ENCODE measurements at places on chromosomes 2 and 18.

DNA sequence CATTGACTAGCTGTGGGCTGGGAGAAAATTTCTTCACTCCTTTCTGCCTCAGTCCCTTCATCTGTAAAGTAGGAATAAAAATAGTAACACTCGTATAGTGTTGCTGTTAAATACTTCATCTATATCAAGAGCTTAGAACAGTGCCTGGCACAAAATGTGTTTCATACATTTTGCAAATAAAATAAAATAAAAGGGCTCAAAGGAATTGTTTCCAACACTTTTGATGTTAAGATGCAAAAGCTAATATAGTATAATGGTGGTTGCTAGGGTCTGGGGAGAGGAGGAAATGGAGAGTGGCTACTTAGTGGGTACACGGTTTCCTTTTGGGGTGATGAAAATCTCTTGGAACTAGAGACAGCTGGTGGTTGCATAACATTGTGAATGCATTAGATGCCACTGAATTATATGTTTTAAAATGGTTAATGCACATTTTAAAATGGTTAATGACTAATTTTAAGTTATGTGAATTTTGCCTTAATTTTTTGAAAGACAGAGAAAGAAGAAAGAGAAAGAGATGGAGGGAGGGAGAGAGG lies 542.1 kb upstream of the ID2 start:
- DNase-seq = no peak

- DNase-seq = no peak
Measured at GRCh38 chr2:39127973-39128372, 7.1 kb upstream of the SOS1 start.

- no peak for DNase-seq
Measured at GRCh38 chr18:59265246-59265973, 7.8 kb downstream of the RAX start.

DNA sequence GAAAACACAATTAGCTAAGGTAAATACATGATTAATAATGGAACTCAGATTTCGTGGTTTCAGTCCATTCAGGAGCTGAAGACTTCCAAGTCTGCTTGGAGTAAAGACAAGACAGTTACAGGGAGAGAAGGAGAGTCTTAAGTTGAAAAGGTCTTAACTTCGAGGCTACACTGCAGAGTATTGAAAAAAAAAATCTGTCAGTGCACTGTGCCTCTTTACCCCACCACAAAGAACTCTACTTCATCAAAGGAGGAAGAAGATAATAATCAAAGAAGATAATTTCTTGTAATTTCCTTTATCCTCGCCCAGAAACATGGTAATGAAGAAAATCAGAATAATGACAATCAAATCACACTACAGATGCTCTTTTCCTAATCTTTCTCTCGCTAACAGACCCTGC lies 75.4 kb downstream of the MEMO1 start:
- DNase-seq = no peak

DNA sequence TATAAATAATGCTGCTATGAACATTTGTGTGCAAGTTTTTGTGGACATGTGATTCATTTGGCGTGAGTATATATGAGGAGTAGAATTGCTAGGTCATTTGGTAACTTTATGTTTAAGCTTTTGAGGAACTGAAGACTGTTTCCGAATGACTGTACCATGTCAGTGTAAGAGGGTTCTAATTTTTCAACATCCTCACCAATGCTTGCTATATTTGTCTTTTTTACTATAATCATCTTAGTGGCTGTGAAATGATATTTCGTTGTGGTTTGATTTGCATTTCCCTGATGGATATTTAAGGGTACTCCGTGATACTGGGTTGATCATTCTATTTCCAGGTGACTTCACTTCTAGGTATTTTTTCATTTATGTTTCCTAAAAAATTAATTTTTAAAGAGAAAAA lies 241.1 kb downstream of the BCL2 start:
- no peak for DNase-seq

- no peak for DNase-seq
Measured at GRCh38 chr2:118371515-118371914, 283.2 kb downstream of the INSIG2 start.

- DNase-seq = no peak
Measured at GRCh38 chr2:172208791-172209325, 106.2 kb upstream of the DLX2 start.

GRCh38 chr2:119366161-119366648 lies 429 bp downstream of the C2orf76 start:
- DNase-seq = no peak

DNA sequence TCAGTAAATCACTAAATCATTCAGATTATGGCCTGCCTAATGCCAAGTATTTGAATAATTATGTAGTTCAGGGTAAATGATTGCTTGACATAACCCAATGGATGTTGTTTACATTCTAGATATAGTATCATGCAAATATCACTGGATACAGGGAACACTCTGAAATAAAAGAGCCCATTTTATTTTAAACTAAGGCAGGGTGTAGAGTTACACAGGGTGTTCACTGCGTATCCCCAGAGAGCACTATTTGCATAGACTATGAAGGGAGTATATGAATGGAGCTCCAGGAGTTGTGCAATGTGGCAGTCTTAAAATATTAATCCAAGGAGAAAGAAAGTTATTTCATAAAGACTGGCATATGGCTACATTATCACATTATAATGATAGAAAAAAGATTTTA lies 701.1 kb upstream of the KLHL29 start:
- DNase-seq = no peak

DNA sequence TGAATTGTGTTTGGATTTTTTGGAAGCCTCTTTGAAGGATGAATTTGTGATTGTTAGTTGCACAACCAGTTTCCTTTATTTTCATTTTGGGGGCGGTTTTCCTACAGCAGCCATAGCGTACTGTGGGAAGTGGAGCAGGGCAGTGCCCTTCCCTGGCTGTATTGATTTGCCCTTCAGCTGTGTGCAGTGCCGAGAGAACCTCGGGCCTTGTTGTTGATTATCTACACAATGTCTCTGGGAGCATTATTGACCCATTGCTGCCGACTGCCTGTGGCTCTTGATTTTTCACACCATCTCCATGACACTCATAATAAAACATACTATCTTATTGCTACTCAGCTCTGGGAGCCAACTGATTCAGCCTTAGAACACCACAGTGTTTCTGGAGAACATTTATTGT lies 162.2 kb upstream of the BOD1L2 start:
- DNase-seq = no peak

DNA sequence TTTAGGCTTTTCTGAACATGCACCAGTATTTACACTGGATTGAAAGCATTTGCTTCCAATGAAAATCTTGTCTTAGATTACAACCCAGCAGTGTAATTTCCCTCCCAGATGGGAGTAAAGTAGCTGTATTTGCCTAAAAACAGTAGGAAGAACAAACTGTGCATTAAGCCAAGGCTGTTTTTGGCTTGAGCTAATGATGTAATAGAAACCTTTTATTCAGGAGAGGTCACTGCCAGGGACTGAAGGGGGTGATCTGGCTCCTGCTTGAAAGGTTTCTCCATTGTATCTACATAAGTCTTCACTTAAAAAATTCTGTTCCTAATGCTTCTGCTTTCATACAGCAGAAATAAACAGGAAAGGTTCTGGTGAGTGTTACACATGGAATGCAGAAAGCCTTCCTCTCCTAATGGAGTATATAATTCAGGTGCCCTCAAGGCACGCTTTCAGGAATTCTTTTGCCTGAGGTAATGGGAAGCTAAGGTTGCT lies 74.4 kb downstream of the MEIS1 start:
- DNase-seq = no peak

- DNase-seq = no peak
Measured at GRCh38 chr2:209426432-209426831, 2.6 kb downstream of the MAP2 start.

- no peak for DNase-seq
Measured at GRCh38 chr2:197576631-197577030, 60.8 kb downstream of the MOB4 start.

- DNase-seq = no peak
Measured at GRCh38 chr2:98487806-98488189, 43.1 kb downstream of the INPP4A start.

GRCh38 chr2:181038796-181039195 lies 58.4 kb downstream of the UBE2E3 start:
- no peak for DNase-seq

DNA sequence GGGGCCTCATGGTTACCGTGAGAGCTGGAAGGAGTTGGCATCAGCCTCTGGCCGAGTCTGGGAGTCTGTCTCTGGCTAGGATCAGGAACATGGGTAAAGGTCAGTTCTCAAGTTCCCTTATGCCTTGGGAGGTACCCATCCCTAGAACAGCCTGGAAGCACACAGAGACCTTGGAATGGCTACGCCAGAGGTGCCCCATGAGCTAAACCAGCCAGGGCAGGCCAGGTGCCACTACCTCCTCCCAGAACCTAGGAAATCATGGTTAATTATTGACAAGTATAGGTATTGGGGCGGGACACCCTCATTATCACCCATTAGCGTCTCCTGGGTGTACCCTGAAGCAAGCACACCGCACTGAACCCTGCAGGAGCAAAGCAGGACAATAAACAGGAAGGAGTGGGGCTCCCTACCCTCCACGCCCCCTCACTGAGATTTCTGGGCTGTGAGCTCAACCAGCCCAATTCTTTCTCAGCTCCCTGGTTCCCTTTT lies 3.0 kb upstream of the ASPRV1 start:
- DNase-seq = no peak

- no peak for DNase-seq
Measured at GRCh38 chr2:165746501-165746900, 47.5 kb downstream of the GALNT3 start.

- DNase-seq = no peak
Measured at GRCh38 chr18:50131591-50131990, 63.4 kb downstream of the MYO5B start.

DNA sequence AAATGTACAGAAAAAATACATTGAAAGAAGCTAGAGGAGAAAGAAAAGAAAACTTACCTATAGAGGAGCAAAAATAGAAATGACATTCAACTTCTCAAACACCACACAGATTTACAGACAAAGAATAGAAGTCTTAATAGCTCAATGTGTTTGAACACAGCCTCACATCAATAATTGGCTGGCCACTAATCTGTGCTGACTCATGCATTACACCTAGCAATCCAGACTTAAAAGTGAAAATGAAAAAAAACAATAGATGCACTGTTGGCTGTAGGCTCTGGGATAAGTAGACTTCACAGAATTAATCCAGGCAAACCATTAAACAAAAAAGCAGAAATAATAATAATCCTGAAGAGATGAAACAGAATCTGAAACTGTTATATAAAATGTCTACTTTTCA lies 961.3 kb upstream of the CELF4 start:
- no peak for DNase-seq

DNA sequence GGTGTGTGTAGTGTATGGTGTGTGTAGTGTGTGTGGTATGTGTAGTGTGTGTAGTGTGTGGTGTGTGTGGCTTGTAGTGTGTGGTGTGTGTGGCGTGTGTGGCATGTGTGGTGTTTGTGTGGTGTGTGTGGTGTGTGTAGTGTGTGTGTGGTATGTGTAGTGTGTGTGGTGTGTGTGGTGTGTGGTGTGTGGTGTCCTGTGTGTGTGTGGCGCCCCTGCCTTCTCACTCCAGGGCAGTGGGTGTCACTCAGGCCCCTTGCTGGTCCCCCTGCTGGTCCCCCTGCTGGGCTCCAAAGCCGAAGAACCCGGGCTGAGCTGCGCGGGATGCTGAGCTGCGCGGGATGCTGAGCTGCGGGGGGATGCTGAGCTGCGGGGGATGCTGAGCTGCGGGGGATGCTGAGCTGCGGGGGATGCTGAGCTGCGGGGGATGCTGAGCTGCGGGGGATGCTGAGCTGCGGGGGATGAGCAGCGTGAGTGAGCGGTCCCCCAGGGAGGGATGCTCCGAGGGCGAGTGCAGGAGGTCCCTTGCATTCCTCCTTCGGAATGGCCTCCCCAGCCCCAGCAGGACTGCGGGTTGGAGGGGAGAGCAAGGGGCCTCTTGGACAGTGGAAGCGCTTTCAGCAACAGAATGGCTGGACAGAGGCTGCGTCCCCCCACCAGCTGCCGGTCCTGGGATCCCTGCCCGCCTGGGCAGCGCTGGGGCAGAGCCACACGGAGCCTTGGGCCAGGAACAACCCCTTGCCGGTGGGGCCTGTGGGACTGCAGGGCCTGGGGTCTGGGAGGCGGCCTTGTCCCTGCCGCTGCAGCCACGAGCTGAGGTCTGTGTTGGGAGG lies 3.4 kb upstream of the RTP5 start:
- DNase-seq = no peak

DNA sequence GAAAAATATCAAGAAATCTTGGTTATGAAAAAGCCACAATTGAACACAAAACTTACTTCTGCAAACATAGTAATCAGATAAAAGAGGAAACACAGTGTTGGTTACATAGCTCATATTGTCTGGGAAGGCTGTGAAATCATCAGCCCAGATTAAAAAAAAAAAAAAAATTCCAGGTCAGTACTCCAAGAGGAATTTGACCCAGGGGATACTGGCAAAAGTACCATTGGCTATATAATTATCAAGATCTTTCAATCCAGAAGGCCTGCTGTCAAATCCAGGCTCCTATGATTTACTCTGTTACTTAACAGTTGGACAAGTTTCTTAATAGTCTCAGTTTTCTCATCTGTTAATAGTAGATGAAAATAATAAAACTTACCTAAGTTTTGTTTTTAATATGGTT lies 12.9 kb upstream of the IKZF2 start:
- DNase-seq = no peak

DNA sequence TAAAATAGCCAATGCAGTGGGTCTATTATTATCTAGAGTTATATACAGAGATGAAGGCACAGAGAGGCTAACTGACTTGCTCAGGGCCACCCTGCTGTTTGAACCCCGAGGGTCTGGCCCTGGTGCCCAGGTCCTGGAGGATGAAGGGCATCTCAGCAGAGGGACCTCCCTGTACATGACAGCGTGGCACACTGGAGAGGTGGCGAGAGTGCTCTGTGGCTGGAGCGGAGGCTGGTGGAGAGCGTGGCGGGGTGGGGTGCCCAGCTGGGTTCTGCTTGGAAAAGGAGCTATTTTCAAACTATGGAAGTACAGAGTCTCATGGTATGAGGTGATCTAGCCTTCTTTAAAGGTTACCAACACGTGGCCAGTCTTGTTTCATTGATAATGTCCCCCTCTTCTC lies 35.8 kb downstream of the GREB1 start:
- no peak for DNase-seq

- DNase-seq = no peak
Measured at GRCh38 chr2:75022516-75022915, 64.1 kb downstream of the POLE4 start.

DNA sequence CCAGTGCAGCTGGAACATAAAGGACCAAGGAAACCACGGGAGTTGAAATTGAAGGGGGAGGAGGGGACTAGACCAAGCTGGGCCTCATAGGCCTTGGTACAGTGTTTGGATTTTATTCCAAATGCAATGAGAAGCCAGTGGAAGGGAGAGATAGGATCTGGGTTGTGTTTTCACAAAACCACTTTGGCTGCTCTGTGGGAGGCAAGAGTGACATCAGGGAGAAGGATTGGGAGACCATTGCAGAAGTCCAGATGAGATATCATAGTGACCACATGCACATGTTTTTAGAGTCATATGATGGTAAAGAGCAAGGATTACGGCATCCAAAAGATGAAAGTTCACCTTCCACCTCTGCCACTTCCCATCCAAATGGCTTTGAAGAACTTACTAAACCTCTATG lies 210.2 kb downstream of the PAX3 start:
- DNase-seq = no peak

GRCh38 chr2:226411727-226412360 lies 387.8 kb downstream of the IRS1 start:
- DNase-seq = no peak
